Left lobe of liver (tissue), 2 donors: ENCODE measurements at places on chromosomes 1 and 21. TPM values are rescaled to one million over a fixed set of nuclear protein-coding genes. Genes with fewer than 3 reads are reported as not detected.

DNA sequence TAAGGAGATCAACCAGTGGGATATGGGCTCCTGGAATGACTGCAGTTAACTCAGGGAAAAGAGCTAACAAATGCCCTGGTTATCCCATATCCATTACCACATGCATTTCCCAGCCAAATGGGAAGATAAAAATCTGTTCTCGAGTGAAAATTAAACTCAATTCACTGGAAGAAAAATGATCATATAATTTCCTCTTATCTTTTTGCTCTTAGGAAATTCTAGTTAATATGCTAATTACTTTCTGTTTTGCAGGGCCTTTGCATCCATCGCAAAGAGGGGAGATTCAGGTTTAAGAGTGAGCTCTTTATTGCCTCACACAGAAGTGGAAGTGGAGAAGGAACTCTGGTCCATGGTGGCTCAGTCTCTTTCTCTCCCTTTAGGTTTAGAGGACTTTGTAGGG, 3.9 kb upstream of the IL24 start:
- no peak for DNase-seq

- DNase-seq: peak; percentile 74
Observed at GRCh38 chr1:43227143-43227764, 42.5 kb upstream of the TMEM125 start.

- no peak for DNase-seq
Observed at GRCh38 chr21:39650306-39650705, 37.6 kb downstream of the B3GALT5 start.

- no peak for DNase-seq
Observed at GRCh38 chr1:30160999-30161689, 562.2 kb downstream of the MATN1 start.

DNA sequence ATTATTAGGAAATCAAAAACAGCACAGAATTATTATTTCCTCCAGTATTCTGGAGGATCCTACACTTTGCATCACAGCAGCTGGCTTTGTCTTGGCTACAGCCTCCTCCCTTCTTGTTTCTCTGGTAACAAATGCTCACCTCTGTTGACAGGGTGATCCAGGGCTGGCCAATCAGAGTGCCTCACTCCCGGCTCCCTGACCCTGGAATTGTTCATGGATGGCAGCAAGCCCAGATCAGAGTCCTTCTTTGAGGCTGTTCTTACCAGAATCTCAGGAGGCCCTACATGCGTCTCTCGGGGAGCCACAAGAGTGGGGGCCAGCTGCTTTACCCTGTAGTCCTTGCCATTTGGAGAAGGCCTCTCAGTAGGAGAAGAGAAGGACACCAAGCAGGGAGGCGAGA, 48.4 kb upstream of the IGSF5 start:
- DNase-seq: no peak

GRCh38 chr1:109890115-109890953, 20.3 kb upstream of the CSF1 start:
- DNase-seq: no peak

DNA sequence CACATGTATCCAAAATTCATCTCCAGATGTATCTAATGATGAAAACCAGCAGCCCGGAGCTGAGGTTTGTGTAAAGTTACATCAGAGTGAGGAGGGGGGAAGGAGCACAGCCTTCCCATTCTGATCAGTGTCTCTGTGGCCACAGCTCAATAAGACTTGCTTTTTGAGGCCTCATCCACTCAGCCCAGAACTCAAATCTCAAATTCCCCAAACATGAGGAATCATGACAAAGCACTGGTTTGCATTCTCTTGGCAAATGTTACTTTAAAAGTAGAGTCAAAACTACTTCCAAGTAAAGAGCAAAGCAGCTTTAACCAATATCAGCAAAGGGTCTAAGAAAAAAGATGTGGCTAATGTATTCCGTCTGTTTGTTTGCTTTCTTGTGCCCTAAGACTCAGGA, 30.9 kb downstream of the CCN1 start:
- DNase-seq: no peak

The PLA2G5 gene
- total RNA-seq: 5.8 TPM

The FCN3 gene
- 101 TPM for total RNA-seq

The HHIPL2 gene
- not detected for total RNA-seq

The SERINC2 gene
- 69.1 TPM for total RNA-seq

The CLEC20A gene
- total RNA-seq: not detected

The MARK1 gene
- total RNA-seq: 0.38 TPM
